ENCODE measurements at places on chromosomes 12 and 14.

DNA sequence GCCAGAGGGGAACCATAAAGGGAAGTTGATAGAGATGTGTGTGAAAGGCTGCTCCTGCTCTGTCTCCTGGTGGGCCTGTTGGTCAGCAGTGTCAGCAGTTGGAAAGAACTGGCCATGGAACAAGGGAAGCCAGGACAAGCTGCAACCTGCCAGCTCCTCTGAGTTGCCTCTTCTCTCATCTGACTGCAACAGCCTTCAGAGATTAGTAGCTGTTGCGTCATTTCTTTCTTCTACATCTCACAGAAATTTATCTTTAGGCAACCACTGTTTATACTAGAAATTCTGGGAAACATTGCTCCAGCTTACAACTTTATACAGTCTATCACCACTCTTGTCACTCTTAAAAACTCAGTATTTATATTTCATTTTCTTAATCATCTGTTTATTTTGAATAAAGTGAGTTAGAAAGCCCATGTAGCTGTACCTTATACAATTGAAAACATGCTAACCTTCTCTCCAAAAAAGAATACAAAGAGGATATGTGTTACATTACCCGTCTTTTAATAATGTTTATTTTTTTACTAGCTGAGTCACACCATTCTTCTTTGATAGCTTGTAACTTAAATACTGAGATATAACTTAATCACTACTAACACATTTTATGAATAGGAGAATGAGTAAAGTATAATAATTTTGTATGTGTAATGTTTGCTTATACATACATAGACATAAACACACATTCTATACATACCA, 224.2 kb downstream of the LRFN5 start:
- no peak for DNase-seq

GRCh38 chr12:63028951-63029350, 94.0 kb upstream of the PPM1H start:
- DNase-seq: no peak

DNA sequence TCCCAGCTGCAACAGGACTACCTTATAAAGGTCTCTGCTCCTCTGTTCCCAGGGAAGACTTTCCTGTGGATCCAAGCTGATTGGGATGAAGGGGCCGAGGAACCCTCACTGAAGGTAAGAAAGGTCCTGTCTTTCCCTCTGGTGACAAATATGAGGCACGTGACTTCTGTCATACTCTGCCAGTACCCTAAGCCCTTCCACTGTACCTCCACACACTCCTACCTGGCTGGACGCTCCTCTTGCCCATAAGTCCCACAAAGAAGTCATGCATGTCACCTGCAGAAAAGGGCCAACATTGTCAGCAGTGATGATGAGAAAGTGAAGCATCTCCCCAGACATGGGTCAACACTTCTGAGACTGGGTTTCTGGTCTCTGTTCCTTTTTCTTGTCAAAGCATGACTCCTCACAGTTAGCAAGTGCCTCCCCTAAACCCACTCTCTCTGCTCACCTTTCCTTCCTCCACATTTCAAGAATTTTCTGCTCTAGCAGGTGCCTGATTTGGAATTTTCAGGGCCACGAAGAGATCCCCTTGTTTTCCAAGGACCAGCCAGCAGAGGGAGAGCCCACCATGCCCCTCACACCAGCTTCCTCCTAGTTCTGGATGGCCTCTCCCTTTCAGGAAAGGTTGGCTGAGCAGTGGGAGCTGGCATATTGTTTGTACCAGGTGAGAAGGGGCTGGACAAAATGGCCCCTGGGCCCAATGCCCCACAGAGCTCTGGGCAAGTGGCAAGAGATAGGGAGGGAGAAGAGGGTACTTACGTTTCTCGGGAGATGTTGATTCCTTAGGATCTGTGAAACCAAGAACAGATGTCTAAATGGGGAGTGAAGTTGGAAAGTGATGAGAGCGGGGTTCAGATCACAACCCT, 3.5 kb downstream of the TAC3 start:
- no peak for DNase-seq

DNA sequence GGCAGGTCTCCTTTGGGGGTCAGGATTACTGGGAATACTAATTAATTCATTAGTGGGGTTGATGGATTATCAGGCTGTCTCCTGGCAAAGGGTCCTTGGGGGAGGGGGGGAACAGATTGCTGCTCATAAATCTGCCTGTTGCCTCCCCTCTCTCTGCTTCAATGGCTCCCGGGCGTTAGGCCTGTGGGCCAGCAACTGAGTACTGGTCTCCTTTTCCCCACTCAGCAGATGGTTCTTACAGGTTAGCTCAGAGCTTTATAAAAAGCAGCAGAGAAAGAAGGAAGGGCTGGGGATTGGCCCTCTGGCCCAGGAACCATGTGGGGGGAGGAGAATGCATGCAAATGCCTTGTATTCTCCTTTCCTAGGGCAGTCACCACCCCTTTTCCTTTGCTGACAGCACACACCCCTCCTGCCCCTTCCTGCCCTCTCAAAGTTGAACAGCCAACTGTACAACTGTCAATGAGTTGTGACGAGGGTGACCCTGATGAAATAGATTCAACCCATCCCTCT, 2.3 kb upstream of the NEUROD4 start:
- DNase-seq: no peak

GRCh38 chr12:104944252-104944651, 13.8 kb downstream of the SLC41A2 start:
- no peak for DNase-seq
